ENCODE measurements at places on chromosomes 5 and 9.

GRCh38 chr5:56419667-56420066 lies 186.5 kb upstream of the ANKRD55 start:
- DNase-seq, result no peak

- DNase-seq, result no peak
Measured at GRCh38 chr9:21965401-21965951, 28.7 kb downstream of the CDKN2A start.

GRCh38 chr5:138944527-138945322 lies 69.6 kb upstream of the LRRTM2 start:
- no peak for DNase-seq

DNA sequence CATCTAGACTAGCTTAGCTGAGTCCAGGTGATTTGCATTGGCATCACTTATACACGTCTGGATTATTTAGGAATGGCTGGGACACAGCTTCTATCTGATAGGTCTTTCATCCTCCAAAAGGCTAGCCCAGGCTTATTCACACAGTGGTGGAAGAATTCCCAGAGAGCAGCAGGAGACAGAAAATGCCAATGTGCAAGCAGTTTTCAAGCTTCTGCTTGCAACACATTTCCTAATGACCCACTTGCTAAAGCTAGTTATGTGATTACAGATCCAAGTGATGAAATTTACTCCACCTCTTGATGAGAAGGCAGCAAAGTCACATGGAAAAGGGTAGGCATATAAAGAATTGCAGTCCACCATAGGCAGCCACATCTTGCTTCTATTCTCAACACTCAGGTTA lies 44.2 kb upstream of the MAST4 start:
- no peak for DNase-seq

- no peak for DNase-seq
Measured at GRCh38 chr9:73515216-73515615, 363.6 kb downstream of the ANXA1 start.

GRCh38 chr5:129204525-129204924 lies 110.0 kb downstream of the ISOC1 start:
- DNase-seq, result no peak

GRCh38 chr9:5553211-5553610 lies 42.9 kb downstream of the PDCD1LG2 start:
- no peak for DNase-seq

DNA sequence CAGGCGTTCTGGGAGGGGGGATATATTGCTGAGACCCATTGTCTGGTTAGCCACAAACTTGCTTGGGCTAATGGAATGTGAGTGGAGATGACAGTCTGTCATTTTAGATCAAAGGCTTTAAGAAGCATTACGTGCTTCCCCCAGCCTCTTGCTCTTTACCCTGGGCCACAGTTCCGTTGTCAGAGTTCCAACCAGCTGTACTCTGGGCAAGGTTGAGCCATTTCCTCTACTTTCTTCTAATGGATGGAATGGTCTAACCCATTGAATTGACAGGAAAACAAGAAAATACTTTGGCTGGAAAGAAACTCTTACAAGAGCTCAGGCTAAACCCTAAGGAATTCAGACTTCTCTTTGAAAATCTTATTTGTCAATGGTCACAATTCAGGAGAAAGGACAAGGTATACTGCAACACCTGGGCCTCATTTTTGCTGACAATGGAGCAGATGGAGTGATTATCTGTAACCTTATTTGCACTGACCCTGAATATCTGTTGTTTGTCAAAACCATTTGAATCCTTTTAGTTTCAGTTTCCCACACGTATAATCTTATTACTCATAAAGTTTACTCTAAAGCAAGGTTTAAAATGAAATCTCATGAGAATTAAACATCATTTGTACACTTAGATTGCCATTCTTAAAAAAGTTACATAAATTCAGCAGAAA lies 231.4 kb downstream of the PDE4D start:
- no peak for DNase-seq

DNA sequence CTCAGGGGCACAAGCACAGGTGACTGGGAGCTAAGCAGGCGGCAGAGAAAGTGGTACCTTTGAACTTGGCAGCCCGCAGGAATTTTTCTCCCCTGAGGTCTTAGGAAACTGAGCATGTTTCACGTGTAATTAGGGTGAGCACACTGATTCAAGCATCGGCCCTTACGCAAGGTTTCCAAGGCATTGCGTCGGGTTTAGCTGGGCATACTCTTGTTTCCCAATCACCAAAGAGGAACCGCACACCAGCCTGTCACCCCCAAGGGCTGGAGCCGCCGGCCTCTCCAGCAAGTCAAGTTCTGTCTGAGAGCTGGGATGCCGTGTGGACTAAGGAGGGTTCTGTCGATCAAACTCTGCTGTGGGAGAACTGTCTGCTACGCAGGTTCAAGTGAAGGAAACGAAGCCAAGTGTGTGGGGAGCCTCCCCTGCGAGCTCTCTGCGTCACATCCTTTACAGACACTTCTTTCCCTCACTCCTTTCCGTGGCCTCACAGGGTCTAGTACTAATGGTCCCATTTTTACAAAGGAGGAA lies 53.0 kb downstream of the ERGIC1 start:
- no peak for DNase-seq

GRCh38 chr5:149679876-149680809 lies 50.0 kb upstream of the PPARGC1B start:
- no peak for DNase-seq

GRCh38 chr5:147688656-147689356 lies 93.7 kb downstream of the JAKMIP2 start:
- DNase-seq, result no peak

DNA sequence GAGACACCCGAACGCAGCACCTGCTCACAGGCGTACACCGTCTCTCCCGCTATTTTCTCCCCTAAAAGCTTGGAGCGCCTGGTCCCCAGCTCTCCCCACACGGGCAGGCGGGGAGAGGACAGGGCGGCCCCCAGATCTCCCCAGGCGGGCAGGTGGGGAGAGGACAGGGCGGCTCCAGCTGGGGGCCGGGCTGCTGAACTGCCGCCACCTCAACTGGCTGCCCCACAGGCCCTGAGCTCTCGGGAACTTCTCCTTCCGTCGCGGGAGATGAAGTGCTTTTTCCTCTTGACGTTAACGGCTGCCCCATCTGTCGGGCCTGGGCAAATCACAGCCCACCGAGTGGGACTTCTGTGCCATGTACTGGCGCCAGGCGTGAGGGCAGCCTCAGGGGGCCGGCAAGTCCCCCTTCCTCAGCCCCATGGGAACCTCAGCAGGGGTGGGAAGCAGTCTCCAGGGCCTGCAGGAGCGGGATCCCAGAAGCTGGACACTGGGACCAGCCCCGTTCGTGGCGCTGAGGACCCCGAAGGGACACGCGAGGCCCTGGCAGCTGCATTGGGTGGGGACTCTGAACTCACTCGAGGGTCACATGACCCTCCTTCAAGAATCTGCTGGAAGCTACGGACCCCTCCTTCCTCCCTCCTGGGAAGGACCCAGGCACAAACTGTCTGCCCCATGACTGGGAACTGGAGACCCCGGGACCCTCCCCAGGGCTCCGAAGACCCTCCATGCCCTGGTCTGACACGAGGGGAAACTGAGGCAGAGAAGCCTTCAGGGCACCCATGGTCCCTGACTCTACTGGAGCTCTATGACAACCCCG lies 5.7 kb upstream of the EGFL7 start:
- no peak for DNase-seq

- DNase-seq, result no peak
Measured at GRCh38 chr5:173625673-173626504, 9.4 kb upstream of the BOD1 start.

- peak; percentile 16 for DNase-seq
Measured at GRCh38 chr5:34486160-34486848, 169.8 kb upstream of the RAI14 start.

GRCh38 chr5:169778622-169779596 lies 141.8 kb downstream of the DOCK2 start:
- DNase-seq, result no peak

DNA sequence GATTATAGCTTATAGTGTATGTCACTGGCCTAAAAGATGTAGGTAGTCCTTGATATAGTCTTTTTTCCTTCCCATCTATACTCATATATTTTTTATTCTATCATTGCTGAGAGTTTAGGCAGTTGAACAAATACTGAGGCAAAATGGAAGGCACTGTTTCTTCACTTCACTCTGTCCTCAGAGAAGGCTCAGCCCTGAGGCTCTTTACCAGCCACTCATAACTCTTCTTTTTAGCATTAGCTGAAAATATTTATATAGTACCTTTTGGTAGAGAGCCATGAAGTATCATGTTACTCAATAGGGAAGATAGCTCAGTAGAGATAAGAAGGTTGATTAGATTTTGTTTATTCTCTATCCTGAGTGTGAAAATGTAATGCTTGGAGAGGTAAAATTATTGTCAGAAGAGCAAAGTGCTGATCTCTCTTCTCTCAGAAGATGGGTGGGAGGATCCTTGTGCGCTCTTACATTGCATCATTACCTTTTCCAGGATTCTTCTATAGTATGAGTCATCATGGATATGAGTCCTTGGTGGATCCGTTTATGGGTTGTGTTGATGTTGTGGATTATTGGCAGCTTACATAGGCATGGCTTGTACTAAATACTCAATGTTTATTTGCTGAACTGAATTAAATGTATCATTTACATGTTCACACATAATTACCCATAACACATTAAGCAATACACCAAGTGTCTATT lies 88.1 kb downstream of the ANXA1 start:
- no peak for DNase-seq

GRCh38 chr9:98287384-98287783 lies 31.9 kb upstream of the TBC1D2 start:
- DNase-seq, result no peak

DNA sequence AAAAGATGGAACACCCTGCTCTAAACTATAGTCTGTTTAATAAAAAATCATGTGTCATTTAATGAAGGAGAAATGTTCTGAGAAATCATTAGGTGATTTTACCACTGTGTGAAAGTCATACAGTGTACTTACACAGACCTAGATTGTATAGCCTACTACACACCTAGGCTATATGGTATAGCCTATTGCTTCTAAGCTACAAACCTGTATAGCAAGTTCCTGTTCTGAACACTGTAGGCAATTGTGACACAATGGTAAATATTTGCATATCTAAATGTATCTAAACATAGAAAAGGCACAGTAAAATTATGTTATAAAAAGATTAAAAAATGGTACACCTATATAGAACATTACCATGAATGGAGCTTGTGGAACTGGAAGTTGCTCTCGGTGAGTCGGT lies 40.6 kb downstream of the EFNA5 start:
- DNase-seq, result no peak

DNA sequence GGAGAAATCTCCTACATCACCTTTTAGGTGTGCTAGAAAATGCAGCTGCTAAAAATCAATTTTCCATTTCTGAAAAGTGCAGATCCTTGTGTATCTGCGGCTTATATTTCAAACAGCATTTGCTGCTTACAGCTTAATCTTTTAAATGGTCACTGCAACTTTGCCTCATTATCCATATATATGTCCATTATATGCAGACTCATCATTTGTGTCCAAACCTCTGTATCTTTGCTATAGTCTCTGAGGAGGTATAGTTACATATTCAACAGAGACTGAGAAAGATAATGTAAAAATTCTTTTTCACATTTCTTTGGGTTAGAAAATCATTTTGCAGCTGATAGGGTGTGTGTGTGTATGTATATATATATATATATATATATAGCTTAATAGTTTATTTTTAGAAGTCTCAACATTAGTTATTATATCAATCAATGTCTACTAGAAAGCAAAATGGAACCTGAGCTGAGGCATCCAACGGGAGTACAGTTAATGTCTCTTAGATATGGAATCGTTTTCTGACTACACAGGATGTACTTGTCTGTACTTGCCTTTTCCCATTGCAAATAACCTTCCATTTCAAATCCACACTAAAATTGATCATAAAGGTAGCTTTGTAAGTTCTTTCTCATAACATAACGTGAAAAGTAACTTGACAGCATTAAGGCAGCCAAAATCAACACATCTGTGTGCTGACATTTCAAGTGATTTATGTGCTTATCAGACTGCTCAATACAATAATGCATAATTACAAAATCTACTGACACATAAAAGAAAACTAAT lies 267.0 kb upstream of the HAPLN1 start:
- DNase-seq, result no peak

GRCh38 chr9:79300068-79300467 lies 271.7 kb upstream of the TLE4 start:
- DNase-seq, result no peak

GRCh38 chr9:32552172-32552872 lies at the start of the genes SMIM27 and TOPORS:
SMIM27 (plus strand) TSS chr9:32552327; CDS start chr9:32552435, 108 bp downstream.
TOPORS (minus strand) TSS chr9:32552586; CDS start chr9:32552436, 150 bp downstream.
- peak; percentile 73 for DNase-seq

- DNase-seq, result no peak
Measured at GRCh38 chr9:74696520-74696919, 191.2 kb downstream of the TRPM6 start.

DNA sequence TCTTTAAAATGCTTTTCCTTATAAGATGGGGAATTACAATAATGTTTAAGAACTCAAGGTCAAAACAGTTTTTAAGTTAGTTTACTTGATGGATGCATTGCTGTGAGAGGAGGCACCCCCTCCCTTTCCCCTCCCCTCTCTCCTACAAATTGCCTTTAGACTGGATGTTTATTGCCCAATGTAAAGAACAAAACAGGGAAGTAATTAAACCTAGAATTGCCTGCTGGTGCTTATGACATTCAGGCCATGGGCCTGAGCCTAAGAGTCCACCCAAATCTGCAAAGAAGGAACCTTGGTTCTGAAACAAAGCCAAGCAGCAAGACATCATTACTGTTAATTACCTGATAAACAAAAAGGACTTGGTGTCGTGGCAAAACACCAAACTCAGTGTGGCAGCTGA lies 630.3 kb downstream of the ISL1 start:
- DNase-seq, result no peak

DNA sequence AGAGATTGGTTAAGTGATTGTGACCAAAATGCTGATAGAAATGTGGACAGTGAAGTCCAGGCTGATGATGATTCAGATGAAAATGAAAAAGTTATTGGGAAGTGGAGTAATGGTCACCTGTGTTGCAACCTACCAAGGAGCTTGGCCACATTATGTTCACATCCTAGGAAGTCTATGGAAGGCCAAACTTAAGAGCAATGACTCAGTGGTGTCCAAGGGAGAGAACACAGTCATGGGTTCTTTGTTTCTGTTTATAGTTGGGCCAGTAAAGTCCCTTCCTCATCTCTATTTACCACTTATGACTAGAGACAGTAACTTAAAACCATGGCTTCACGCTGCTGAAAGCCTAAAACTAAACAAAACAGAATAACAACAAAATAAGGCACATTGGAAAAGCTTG lies 555.3 kb upstream of the DAB2 start:
- DNase-seq, result no peak

DNA sequence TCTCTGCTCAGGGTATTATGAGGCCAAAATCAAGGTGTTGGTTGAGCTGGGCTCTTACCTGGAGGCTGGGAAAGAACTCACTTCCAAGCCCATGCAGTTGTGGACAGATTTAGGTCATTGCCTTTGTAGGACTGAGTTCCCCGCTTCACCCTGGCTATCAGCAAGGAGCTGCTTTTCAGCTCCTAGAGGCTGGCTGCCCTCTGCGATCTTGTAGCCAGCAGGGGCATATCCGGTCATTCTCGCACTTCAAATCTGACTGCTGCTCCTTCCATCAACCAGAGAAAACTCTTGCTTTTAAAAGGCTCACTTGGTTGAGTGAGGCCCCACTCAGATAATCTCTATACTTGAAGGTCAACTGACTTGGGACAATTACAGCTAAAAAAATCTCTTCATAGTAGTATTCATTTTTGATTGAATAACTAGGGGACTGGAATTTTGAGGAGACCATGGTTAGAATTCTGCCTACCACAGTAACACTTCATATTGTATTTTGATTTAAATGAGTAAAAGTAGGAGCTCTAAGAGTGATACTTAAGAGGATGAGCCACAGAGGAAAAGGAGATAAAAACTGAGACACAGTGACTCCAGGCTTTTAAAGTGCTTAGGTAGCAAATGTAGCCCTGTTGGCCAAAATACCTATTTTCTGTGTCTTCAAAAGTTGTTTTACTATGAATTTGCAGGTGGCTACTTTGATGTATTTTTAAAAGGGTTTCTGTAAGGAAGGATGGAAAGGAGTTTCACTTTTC lies 137.4 kb downstream of the CD180 start:
- DNase-seq, result no peak
